ENCODE measurements at places on chromosomes 5 and 9.

DNA sequence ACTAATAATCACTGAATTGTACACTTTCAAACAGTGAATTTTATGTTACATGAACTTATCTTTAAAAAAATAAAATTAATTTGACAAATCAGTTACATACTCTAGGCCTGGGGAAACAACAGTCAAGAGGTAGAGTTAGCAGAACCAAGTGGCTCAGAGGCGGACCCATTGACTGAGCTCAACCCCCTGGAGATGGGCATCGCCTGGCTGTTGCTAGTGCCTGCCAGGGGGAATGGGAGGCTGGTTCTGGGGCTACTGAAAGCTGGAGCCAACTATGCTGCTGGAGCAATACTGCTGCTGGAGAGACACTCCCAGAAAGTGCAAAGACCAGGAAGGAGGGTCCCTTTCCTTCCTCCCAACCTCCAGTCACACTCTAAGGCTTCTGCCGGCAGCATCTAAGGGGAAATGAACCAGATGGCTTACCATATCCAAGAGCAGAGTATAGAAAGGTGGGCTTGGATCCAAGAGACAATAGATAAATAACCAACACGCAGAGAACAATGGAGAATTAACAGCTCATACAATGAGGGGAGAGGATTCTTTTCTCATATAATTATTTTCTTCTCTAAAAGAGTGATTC, 40.3 kb upstream of the ANKRD55 start:
- DNase-seq, result no peak

GRCh38 chr5:140603734-140604133, 29.2 kb downstream of the CD14 start:
- DNase-seq, result no peak

GRCh38 chr5:129977810-129978209, 73.5 kb downstream of the CHSY3 start:
- no peak for DNase-seq

DNA sequence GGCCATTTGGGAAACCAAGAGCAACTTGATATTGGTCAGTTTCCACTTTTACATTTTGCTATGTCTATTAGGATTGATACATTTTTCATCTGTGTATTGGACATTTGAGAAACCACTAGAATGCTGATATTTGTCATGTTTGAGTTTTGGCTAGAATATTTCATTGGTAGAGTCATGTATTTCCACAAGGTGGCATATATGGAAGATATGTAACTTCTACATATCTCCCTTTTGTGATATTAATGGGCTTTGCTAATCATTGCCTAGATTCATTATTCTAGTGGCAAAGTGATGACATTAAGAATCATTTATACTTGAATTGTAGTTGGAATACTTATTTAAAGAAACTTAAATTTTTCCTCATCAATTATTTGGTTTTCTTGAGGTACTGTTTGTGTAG, 692.9 kb upstream of the EDIL3 start:
- DNase-seq, result no peak

DNA sequence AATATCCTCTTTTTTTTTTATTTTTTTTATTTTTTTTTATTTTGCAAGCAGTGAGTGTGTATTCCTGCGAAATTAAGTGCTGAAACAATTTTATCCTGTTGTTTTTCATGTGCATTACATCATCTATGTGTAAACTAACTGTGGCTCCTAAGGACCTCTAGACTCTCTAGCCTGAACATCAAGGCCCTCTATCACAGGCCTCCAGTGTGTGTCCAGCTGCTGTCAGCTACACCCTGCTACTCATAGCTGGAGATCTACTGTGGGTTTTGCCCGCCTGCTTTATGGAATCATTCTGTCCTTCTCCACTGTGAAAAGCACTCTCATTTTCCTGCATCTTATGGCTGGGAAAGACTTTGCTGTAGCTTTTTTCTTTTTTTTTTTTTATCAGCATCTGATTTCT, 157.8 kb downstream of the KCTD16 start:
- no peak for DNase-seq

DNA sequence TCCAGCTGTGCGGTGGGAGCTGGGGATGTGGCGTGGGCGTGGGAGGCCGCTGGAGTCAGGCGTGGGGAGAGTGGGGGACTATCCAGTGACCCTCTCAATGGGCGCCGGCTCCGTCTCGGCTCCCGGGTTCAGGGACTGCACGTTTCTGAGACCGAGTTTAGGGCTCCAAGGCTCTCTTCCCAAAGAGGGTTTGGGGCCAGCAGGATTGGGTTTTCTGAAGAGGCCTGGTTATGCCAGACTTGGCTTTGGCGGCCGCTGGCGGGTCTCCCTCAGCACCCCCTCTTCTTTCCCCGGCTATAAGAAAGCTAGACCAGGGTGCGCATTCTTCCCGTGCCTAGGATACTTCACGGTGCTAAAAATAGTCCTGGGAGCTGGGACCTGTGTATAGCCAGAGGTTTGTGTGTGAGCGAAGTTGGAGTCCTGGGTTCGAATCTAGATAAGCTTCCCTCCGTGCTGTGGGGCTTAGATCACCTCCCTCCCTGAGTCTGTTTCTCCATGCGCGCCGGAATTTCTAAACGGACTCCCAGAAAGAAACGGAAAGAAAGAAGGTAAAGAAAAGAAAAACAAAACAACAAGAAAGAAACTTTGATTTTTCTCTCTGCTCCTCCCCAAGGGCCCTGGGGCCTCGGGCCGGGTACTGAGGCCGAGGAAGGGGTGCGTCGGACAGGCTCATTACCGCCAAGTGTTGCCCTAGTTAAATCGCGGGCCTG, 5.0 kb downstream of the HAND1 start:
- DNase-seq, result no peak

GRCh38 chr5:138900281-138900965, 25.3 kb upstream of the LRRTM2 start:
- DNase-seq, result no peak

DNA sequence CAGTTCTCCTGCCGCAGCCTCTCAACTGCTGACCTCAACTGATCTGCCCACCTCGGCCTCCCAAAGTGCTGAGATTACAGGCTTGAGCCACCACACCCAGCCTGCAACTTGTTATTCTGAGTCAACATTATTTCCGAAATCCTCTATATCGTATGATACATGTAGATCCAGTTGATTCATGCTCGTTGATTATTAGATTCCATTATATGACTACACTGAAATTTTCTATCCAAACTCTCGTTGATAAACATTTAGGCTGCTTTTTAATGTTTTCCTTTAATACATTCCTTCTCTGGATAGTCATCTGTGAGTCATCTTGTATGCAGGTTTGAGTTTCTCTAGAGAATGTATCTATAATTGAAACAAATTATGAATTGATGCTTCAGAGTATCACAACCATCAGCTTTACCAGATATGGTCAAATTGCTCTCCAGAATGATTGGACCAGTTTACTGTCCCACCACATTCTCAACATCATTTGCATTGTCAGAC, 4.1 kb downstream of the CDK7 start:
- no peak for DNase-seq

DNA sequence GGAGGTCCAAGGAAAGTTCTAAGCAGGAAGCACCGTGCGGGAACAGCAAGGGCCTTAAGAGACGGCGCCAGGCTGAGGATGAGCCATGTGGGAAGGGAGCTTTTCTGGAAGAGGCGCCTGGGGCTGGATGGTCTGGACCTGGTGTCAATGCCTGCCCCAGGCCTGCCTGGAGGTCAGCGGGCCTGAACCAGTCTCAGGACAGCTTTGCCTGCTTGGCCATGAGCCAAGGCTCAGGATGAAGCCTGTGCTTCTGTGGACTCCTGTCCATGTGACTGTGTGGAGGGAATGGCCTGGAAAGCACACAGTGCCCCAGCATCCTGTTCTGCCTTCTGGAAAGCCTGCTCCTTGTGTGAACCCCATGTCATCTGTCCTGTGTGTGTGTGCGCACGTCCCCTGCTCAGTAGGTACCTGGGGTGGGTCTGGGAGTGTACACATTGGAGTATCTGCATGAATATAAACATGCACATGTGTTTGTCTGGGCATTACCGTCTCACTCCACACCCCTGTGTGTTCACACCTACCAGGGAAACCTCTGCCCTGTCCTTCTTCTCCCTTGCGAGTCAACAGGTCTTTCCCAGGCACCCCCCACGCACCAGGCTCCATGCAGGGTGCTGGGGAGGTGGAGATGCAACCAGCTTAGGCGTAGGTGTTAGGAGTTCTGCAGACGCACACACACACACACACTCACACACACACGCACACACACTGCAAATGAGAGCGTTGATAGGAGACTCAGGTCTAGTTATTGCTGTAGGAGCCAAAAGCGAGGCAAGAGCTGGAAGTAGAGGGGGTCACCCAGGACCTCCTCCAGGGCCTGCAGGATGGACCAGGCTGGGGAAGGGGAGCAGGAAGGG, 24.8 kb downstream of the DAB2IP start:
- no peak for DNase-seq

DNA sequence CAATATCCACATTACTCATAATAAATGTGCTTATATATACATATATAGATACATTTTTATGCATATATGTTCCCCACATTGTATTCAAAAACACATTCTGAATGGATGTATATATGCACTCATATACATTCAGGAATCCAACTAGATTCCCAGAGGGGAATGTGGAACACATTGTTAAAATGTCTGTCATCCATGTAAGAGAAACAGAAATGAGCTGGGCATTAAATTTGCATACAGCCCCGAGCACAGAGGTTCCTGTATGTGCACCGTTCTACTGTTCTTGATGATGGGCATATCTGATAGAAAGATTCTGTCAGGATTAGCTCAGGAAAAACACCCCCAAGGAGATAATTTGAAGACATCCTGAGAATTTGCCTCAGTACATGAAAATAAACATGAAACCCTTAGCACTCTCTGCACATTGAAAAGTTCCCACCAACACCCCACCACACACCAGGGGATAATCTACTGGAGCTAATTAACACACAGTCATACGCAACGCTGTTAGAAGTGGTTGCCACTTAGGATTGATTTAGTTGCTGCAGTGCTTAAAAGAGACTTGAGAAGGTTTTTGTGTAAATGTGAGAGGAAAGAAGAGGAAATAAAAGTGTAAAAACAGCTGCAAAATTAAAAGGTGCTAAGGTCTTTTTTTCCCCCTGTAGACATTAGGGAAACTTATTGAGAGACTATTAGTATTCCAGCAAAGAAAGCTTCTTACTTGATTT, 223.3 kb downstream of the SLF1 start:
- DNase-seq, result no peak

- no peak for DNase-seq
Observed at GRCh38 chr9:295576-295975, 80.9 kb downstream of the DOCK8 start.

DNA sequence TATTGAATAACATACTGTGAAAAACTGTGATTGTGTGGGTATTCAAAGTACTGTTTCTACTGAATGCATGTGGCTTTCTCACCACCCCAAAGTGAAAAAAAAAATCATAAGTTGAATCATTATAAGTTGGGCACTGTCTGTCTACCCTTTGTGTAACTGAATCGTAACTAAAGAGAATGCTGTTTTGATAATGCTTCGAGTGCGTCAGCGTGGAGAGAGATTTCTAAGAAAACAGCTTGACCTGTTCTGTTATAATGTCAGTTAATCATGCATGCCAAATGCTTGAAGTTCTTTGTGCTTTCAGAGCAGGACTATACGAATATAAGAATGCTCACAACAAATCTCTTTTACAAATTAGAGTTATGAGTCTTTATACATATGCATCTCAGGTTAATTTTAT, 148.8 kb upstream of the SGCD start:
- DNase-seq, result no peak

DNA sequence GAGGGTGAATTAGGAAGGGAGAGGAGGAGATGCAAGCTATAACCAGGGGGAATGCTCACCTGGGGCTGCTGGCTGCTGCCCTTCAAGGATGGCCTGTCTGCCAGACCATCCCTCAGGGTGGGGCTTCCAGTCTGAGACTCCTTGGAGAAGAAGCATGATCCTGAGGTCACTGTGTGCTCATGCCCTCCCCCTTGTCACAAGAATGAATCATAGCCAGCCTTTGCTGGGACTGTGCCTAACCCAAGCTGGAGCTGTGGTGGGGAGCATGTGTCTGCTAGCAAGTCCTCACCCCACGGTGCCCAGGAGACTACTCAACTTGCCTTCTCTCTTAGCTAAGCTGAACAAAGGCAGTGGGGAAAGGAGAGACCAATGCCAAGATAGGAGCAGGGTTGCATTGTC, 463.6 kb downstream of the SPOCK1 start:
- DNase-seq, result no peak

DNA sequence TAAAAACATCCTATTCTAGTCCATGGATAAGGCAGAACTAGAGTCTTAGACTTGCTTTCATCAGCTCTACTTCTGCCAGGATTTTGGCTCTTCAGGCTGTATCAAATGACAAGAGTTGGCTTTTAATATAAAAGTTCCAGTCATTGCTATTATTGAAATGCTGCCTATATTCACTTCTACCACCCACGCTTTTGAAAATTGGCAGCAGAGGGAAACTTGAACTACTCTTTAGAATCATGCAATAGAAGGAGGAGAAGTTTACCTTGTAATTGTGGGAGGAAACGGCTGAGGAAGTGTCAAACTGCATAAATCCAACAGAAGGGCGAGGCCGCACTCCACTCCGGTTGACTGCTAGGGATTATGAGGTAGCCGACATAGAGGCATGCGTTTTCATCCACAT, 122.6 kb upstream of the BASP1 start:
- DNase-seq, result no peak

GRCh38 chr5:87125766-87126165, 141.9 kb upstream of the RASA1 start:
- no peak for DNase-seq

DNA sequence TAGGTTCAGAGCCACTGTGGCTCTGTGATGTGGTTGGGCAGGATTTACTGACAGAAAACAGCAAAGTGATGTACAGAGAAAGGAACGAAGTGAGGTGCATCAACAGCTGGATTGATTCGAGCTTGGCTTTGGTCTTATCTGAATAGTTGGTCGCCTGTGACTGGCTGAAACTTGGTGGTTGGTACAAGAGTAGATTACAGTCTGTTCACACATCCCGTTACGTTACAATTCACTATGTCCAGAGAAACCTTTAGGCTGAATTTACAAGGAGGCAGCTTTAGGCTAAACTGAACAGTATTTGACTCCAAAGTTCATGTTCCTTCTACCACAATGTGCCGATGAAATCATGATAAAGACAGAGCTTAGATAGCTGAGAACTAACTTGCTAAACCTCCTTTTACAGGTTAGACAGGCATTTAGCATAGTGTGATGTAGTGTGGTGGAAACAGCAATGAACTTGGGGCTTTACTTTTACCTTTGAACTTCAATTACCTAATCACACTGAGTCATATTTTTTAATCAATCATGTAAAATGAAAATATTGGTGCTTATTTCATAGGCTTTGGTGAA, 210.2 kb upstream of the PUM3 start:
- no peak for DNase-seq

DNA sequence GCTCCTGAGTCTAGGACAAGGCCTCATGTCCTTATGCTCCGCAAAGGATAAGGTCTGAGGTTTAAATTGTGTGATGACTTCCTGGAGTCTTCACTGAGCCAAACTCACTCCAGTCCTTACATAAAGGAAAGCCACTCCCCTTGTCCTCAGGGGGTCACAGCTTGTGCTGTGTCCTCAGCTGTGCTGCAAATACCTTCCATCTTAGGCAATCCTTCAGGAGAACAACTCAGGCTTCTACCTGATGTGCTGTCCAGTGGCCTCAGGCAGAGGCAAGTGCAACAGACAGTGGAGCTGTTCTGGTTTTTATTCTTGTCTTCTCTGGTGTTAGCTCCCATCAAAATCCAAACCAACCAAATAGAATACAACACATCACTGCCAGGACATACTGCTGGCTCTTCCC, 151.5 kb downstream of the TAF11L14 start:
- DNase-seq, result no peak
